ENCODE measurements at places on chromosomes 6 and 20.

- DNase-seq: no peak
Observed at GRCh38 chr6:150189122-150189521, 46.3 kb downstream of the PPP1R14C start.

DNA sequence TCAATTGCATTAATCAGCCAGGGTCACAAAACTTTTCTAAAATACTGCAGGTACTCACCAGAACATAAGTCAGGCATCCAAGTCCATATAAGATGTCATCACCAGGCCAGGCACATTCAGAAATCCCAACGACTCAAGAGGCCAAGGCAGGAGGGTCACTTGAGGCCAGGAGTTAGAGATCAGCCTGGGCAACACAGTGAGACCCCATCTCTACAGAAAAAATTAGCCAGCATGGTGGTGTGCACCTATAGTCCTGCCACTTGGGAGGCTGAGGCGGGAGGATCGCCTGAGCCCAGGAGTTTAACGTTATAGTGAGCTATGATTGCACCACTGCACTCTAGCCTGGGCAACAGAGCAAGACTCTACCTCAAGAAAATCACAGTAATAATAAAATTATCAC lies 278.4 kb upstream of the PLN start:
- DNase-seq: no peak

DNA sequence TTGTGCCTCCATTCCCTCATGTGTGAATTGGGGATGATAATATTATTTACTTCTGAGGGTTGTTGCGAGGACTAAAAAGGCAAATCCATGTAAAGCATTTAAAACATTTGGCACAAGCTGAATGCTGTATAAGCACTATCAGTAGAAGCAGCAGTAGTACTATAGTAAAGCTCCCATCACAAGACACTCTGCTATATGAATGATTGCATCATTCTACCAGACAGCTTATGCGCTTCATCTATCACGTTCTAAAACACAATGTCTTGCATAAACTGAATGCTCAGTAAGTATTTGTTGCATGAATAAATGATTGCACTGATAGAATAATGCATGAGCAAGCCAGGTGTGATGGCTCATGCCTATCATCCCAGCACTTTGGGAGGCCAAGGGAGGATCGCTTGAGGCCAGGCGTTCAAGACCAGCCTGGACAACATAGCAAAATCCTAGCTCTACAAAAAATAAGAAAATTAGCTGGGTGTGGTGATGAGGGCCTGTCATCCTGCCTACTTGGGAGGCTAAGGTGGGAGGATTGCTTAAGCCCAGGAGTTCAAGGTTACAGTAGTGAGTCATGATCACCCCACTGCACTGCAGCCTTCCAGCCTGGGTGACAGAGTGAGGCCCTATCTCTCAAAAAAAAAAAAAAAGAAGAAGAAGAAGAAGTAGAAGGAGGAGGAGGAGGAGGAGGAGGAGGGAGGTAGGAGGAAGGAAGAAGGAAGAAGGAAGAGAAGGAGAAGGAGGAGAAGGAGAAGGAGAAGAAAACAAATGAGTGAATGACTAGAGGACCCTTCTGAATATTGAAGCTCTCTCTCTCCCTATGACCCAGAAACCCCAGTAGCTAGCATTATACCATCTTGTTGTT lies 50.0 kb upstream of the FOXO3 start:
- no peak for DNase-seq

GRCh38 chr6:27743787-27744186 lies 168.4 kb downstream of the OR2B2 start:
- no peak for DNase-seq

Measured in AG20443 (cell line).